Neural progenitor cell (in vitro differentiated cells): ENCODE measurements at places on chromosomes 6 and 20.

DNA sequence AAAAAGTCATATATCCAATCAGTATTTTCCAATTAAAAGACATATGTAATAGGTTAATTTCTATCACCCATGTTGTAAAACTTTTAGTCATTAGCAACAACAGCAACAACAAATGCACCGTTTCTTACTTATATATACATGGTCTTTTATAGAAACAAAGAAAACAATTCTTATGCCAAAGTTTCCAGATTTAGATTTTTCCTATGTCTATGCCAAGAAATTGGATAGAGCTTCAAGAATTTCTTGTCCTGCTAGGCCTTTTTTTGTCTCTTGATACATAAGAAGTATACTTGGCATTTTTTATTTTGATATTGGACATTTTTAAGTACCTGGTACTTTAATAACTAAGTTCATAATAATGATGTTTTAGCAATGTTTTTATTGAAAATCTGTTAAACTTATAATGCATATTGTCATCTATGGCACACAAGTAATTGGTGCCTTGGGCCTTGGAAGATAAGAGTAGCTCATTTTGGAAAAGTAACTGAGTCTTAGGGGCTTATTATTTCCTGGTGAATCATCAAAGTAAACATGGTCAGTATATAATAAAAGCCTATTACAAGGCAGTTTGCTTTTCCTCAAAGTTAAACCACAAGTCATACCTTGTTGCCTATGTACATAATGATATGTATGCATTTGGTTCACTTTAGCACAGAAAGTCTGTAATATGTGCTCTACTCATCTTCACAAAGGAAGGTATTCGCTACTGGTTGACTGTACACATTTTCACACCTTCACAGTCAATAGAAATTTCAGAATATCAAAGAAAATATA lies 10.1 kb upstream of the FRK start:
- no peak for DNase-seq

DNA sequence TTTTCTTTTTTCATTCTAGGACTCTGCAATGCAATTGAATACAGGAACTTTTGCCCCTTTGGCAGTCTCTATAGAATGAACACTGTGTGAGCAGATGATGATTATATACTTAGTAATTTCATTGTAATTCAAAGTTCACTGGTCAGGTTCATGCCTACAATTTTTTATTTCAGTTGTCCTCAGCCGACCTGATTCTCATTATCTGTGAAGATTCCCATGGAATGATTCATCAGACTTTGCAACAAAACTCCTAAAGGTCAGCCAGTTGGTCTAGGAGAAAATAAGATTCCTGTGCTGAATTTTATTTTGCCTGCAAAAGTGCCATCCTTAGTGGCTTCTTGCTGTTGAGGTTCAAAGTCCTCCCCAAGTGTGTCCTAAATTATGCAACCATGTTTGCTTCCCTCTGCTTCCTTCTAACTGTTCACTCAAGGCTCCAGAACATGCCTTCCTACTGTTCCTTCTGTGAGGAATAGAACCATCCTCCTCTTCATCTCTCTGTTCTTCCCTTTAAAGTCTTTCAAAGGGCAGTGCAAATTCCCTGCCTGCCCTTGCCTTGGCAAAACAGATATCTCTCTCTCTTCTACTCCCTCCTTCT lies 194.2 kb upstream of the CNR1 start:
- no peak for DNase-seq

- DNase-seq: no peak
These were observed 18.7 kb upstream of the RNF144B start for GRCh38 chr6:18368277-18369105.

- no peak for DNase-seq
These were observed 1.3 kb upstream of the MTFR2 start for GRCh38 chr6:136251394-136251793.

DNA sequence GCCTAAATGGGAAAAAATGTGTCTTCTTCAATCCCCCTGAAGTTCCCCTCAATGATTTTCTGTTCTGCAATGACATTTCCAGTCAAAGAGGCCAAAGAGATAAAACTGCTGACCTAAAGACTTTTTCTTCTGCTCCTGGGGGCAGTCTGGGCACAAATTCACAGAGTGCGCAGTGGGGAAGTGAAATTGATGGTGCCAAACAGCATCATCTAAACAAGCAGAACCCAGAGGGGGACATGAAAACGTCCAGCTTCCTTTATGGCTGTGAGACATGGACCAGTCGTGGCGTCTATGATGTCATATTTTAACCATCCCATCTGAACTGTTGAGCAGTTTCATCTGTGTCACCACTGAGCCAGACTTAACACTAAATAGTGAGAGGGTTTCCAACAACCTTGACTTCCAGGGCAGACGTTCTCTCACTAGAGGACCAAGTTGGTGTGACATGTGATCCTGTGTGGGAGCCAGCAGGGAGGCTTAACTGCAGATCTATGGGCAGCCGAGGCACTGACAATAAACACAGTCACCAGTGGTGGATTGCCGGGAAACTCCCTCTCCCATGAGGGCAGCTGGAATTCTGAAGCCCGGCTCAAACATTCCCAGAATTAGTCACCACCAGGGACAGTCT lies 12.4 kb downstream of the SCML4 start:
- DNase-seq: no peak

GRCh38 chr20:3577366-3577765 lies 85.8 kb downstream of the GFRA4 start:
- DNase-seq: no peak

DNA sequence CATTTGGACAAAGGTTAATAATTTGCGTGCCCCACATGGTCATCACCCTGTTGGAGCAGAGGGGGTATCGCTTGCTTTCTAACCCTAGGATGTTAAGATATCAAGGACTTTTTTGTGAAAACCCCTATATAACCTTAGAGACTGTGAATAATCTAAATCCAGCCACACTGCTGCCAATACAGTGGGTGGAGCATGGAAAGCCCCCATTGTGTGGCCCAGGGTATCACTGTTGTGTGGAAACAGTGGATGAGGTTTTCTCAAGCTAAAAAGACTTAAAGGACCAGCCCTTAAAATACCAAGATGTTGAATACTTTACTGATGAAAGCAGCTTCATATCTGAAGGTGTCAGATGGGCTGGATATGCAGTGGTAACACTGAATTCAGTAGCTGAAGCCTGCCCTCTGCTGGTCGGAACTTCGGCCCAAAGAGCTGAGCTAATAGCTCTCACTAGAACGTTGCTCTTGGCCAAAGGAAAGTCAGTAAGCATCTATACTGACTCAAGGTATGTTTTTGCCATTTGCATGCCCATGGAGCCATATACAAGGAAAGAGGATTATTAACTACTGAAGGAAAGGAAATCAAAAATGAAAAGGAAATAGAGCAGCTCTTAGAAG lies 695.2 kb downstream of the PHF3 start:
- peak; percentile 81 for DNase-seq

DNA sequence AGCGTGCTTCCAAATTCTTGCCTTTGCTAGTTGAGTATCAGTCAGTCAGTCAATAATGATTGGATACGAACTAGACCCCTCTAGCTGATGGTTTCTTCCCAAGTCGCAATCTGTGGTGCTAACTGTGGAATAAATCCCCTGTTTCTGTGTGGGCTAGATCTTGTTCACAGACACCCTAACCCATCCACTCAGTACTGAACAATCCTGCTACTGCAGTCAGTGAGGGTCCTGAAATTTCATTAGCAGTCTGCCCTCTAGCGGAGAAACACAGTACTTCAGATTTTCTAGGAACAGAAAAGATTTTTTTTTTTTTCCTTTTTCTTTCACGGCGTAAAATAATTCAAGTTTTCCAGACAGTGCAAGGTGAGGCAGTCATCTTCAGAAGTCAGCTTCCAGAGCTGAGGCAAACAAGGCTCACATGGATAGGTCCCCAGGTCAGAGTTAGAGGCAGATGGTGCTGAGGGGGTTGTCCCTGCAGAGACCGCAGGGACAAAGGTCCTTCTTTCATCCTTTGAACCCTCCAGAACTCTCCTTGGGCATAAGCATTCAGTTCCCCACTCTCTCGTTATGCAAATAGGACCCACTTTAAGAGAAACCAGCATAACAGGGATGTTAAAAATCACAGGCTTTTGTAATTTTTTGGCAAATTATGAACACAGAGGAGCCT lies 119.6 kb downstream of the SCML4 start:
- peak; percentile 67 for DNase-seq

GRCh38 chr6:135189344-135189743 lies 8.2 kb downstream of the MYB start:
- DNase-seq: no peak
